Activated naive CD4-positive, alpha-beta T cell (primary cell): ENCODE measurements at places on chromosomes 3 and 15.

DNA sequence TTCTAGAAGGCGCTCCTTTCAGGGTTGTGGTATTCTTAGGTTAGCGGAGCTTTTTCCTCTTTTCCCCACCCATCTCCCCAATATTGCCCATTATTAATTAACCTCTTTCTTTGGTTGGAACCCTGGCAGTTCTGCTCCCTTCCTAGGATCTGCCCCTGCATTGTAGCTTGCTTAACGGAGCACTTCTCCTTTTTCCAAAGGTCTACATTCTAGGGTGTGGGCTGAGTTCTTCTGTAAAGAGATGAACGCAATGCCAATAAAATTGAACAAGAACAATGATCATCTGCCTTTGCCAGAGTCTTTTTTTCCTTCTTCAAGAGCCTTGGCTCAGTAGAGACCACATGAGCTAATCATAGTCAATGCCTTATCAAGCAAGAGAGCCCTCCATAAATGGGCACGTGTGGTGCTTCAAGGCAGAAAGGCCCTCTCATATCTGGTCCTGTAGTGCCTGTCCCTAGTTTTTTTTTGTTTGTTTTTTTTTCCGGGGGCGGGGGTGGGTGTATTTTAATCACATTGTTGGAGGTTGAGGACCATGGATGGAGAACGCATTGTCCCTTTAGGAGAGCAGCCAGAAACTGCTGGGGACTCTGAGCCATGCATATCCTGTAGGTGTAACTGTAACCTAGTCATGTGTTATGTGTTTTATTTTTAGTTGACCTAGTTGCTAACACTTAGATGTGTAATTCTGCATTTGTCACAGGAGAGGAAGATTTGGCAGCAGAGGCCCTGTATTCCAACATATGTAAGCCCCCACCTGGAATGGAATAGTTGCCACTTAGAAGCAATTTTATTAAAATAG, 64.7 kb upstream of the ACAD9 start:
- no peak for DNase-seq

- DNase-seq: no peak
These were observed 40.5 kb downstream of the SST start for GRCh38 chr3:187629711-187630110.

DNA sequence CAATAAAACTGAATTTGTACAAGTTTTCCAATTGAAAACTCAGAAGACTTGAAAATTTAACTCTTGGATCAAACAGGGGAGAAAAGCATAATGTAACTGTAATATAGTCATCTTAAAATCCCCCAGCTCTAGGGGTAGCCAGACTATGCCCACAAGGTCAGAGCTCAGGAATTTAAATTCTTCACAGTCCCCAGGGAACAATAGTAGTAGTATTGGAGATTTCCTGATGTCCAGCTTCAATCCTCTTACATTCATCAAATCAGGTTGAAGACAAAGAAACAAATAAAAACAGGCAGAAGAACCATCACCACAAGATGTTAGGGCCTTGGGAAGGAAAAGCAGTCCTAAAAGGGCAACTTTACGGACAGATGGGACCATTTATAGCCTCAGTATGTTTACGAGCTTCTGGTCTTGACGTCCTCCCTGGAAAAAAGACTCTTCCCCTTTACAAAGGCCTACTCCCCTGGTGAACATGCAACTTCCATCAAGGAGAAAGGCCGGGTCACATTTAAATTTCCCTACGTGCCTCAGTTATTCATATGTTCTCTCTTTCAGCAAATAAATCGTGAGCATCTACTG, 96.8 kb downstream of the PLCH1 start:
- no peak for DNase-seq

DNA sequence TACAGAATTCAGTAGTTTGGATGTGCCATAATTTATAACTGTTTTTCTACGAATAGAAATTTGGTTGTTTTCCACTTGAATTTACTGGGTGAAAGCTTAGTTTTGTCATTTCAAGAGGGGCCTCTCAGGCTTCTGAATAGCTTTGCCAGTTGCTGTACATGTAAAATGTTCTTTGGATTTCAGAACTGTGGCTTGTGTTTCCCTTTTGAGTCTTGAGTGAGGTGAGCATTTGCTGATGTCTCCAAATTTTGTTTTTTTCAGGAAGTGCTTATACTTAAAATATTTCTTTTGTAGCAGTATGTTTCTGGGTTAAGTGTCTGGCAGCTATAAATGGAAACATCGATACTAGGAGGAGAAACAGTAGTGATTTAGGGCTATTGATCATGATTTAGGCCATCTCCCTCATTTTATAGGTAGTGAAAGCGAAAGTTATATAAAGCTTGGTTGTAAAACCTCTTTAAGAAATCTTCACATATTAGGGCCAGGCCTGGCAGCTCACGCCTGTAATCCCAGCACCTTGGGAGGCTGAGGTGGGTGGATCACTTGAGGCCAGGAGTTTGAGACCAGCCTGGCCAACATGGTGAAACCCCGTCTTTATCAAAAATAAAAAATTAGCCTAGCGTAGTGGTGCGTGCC, 9.2 kb upstream of the TRAK1 start:
- DNase-seq: no peak

DNA sequence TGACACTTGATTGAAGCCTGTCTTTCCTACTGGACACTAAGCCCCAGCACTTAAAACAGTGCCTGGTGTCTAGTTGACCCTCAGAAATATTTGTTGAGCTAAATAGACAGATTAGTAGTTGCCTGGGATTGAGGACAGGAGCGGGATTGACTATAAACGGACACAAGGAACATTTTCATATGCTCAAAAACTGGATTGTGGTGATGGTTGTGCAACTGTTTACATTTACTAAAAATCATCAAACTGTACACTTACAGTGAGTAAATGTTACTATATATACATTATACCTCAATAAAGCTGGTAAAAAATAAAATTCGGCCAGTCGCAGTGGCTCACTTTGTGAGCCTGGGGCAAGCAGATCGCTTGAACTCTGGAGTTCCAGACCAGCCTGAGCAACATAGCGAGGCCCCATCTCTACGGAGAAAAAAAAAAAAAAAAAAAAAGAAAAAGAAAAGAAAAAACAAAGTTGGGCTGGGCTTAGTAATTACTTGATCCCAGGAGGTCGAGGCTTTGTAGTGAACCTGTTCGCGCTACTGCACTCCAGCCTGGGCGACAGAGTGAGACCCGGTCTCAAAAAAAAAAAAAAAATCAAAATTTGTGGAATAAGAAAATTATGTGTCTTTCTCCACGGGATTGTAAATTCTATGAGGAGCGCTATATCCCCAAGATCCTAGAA, 632 bp upstream of the IDH3A start:
- DNase-seq: no peak

- no peak for DNase-seq
These were observed 185.8 kb upstream of the CFAP20DC start for GRCh38 chr3:59235634-59236012.
